ENCODE measurements at places on chromosomes 1 and 21.
A peak's percentile ranks its signal among the peaks of the same experiment; 100 is the strongest.

DNA sequence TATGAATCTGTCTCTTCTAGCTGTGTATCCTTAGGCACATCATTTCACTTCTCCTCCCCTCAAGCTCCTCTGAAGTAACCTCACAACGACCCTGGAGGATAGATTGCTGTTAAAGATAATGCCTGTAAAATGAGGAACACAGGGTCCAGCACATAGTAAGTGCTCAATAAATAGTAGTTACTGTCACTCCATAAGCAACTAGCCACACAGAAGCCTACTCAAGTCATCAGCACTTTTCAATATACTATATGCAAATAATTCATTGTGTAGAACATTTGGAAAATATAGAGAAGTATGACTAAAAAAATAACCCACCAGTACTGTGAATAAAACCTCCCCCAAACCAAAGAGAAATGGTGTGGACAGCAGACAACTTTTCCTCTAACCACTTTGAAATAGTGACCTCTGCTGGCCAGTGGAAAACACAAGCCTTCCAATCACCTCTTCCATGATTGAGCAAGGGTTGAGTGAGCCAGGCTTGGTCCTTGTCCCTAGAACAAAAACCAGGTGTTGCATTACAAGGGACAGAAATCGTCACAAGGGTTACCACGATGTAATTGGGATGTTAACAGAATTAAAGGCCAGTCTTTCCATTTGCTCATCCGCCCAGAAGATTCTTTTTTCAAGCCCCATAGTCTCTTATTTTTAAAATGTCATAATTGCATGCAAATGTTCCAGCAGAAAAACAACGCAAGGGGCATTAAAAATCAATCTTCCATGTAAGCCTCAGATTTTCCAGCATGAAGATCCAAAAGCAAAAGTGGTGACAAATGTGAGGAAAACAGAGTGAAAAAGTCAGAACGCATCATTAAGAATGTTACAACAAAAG, 15.7 kb upstream of the GLIS1 start:
- peak; percentile 40 for DNase-seq

GRCh38 chr1:219564109-219564508, 48.8 kb downstream of the ZC3H11B start:
- DNase-seq: no peak

DNA sequence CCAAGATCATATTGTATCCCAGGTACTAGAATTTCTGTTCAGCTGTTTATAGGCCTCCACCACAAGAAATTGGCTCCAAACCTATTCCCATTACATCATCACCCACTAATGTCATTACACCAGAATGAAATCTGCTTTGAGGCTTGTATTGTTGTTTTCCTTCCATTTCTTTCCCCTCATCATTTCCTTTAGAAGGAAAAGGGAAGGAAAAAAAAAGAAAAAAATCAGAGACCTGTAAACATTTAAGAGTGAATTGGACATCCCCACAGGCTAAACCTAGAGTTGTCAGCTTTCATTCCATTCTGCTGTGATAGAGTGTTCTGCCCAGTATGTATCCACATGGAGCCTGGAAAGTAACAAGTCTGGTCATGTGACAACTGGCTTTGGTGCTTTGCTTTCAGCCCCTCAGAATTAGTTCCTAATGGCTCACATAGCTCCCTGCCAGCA, 44.6 kb downstream of the NFYC start:
- DNase-seq: no peak

- DNase-seq: peak; percentile 86
These were observed at the start of gene RAB3B for GRCh38 chr1:51990478-51990965. RAB3B (minus strand) TSS chr1:51990700; CDS start chr1:51977117, 13,583 bp downstream.

DNA sequence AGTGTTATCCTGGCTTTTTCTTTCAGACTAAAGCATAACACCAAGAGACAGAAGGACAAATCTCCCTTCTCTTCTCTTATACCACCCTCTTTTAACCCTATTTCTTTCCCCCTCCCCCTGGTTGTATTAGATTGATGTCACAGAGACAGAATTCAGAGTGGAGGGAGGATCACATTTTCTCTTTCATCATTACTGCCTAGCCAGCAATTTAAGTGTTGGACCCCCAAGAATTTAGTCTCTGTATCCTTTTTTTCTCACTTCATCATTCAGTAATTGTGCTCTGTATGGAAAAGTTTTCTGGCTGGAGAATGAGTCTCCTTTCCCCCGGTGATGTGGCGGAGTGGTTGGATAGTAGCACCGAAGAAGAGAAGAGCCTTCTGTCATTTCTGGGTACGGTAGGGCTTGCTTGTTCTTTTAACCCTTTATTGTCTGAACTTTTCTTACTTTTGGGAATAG, 124.8 kb downstream of the CLEC20A start:
- DNase-seq: no peak

GRCh38 chr1:203144661-203145060, 17.1 kb downstream of the ADORA1 start:
- DNase-seq: no peak

DNA sequence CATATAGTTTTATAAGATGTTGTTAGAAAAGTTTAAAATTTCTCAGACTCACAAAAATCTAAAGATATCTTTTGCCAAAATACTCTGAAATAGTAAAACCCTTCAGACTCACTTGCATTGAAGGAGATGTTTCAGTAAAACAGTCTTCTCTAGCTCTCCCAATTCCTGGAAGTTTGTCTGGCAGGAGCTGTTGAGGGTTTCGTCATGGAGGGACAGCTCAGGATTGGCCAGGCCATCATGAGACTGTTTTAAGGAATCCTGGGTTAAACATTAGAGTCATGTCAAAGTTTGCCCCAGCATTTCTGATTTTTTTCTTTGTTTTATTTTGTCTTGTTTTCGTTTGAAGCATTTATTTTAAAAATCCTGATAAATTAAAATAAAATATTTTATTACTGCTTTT, 293.8 kb upstream of the PBX1 start:
- DNase-seq: no peak

All from activated CD4-positive, alpha-beta T cell treated with anti-CD3 and anti-CD28 coated beads, Interleukin-2, amount 50 U/mL, for 48 hours (primary cell).